ENCODE measurements at places on chromosomes 12 and 14. TPM values are rescaled to one million over a fixed set of nuclear protein-coding genes. Genes with fewer than 3 reads are reported as not detected.

- no peak for DNase-seq
Observed at GRCh38 chr12:132018193-132018916, 68.6 kb downstream of the EP400 start.

GRCh38 chr12:89280833-89281538, 71.3 kb downstream of the DUSP6 start:
- no peak for DNase-seq

- DNase-seq = no peak
Observed at GRCh38 chr14:41392226-41392625, 214.4 kb upstream of the LRFN5 start.

GRCh38 chr12:30263434-30263833, 432.2 kb downstream of the IPO8 start:
- DNase-seq = no peak

GRCh38 chr14:90491221-90491885, 94.5 kb downstream of the CALM1 start:
- no peak for DNase-seq

- DNase-seq = no peak
Observed at GRCh38 chr12:18953505-18953904, 176.0 kb upstream of the PLEKHA5 start.

DNA sequence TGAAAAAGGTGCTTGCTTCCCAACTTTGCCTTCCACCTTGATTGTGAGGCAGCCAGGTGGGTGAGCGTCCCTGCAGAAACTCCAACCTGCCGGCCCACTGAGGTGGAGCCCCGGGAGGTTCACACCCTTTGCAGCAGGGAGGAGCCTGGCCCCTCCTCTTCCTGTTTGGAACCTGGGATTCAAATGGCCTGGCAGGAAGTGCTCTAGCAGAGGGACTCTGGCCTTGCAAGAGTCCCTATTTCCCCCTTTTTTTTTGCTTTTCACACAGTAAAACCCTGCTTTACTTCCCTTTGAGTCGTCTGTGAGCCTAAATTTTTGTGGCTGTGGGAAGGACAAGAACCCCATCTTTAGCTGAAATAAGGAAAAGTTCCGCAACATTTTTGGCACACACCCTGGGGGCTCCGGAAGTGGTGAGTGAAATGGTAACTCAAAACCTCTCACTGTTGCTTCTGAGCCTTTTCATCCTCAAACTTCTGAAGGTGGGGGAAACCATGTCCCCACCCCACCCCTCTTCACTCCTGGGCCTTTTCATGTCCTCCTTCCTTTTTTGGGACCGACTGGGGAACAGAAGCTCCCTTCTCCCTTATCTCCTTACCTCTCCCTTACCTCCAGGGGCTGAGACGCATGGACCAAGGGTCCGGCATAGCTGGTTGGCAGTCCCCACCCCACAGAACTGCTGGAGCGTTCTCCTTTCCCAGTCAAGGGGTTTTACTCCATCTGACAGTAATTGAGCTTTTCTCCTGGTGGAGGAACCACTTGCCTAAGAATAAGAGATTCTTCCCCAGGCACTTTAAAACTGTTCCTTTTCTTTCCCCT, 102.0 kb downstream of the KCNMB4 start:
- no peak for DNase-seq

DNA sequence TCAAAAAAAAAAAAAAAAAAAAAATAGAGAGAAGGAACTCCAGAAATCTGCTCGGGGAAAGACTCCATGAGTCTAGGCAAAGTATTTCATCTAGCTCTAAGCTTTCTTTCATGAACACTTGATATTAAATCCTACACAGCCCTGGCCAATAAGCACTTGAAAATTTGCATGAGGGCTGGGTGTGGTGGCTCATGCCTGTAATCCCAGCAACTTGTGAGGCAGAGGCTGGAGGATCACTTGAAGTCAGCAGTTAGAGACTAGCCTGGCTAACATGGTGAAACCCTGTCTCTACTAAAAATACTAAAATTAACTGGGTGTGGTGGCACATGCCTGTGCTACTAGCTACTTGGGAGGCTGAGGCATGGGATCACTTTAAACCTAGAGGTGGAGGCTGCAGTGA, 13.1 kb upstream of the METAP2 start:
- DNase-seq = no peak

DNA sequence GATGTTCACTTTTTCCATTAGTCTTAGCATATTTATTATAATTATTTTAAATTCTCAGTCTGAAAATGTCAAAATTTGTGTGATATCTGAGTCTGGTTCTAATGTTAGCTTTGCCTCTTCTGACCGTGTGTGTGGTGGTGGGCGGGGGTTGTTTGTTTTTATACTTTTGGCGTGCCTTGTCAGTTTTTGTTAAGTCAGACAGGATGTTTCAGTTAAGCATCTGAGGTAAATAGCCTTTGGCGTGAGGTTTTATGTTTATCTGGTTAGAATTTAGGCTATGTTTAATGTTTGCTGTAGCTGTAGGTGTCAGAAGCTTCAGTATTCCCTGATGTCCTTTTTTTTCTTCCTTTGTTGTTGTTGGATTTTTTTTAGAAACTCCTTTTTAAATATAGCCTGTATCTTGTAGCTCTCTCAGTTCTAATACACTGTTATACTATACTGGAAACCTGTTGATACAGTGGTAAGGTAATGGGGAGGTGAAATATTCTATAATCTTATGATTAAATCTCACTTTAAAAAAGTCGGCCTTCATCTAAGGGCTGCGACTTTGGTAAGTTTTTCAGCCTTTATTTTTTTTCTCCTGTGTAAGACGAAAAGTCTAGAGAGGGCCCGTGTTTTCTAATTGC, 111.6 kb downstream of the SCAF11 start:
- no peak for DNase-seq

DNA sequence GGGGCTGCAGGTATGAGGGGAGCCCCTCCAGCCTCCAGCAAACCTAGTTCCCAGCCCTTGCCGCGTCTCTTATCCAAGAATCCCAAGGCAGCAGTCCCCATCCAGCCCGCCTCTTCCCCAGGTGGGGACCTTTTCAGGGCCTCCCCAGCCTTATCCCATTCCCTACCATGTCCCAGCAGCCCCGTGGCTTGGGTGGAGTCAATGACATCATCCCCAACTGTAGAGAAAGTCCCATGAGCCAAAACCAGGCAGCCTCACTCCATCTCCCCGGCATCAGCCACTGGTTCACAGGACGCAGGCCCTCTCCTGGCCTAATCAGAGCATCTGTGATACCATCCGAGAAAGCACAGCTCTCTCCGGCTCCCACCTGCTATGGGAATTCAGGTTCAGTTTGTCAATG, 131.0 kb downstream of the NCOR2 start:
- no peak for DNase-seq

GRCh38 chr14:55440385-55440784, at the start of gene TBPL2:
TBPL2 (minus strand) TSS chr14:55440616; CDS start chr14:55440449, 167 bp downstream.
- DNase-seq = no peak

DNA sequence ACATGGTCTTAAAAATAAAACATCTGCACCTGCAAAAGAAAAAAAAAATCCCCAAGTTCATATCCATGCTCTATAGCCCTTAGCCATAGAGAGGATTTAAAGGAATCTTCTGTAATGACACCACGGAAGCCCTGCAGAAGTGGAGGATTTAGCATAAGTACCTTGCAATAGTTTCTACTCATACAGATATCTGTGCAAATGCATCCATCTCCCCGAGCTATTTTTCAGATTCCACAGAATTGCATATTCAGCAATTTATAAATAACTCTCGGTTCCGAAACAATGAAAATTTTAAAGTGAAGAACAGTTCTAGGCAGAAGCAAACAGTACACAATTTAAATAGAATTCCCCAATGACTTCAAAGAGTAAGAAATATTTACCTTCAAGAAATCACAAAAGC, 424 bp downstream of the IGF1 start:
- DNase-seq = no peak

- DNase-seq = no peak
Observed at GRCh38 chr12:28535216-28535615, 345.0 kb downstream of the CCDC91 start.

DNA sequence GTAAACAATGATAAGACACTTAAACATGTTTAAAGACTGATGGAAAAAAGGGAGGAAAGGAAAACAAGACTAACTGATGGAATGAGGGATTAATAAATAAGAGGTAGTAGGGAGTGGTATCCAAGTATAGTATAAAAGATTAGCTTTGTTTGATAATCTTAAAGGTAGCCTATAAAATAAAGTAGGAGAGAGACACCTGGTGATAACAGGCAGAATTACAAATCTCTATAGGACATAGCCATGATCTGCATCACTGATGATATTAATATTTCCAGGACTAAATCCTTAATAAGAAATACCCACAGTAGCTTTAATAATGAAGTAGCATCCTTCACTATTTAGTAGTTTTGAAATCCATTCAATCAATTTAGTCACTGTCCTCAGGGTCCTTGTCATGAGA, 30.4 kb downstream of the DLGAP5 start:
- DNase-seq = peak; percentile 8

DNA sequence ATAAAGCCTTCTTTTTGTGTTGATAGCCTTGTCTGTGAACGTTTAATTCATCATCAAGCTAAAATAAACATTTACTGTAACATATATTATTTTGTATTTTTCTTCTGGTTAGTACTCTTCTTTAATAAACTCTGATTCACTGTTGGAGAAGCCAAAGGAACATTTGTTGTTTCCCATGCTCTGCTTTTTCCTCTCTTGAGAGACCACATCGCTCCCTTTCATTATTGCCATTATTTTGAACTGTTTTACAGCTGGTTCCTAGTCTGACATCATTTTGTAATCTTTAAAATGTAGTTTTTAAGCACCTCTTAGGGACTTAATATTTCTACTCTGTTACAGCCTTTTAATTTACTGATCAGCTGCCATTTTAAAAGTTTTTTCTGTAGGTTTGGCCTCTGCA, 301.8 kb downstream of the NPAS3 start:
- DNase-seq = no peak

- no peak for DNase-seq
Observed at GRCh38 chr12:108519558-108519957, 4.5 kb downstream of the FICD start.

DNA sequence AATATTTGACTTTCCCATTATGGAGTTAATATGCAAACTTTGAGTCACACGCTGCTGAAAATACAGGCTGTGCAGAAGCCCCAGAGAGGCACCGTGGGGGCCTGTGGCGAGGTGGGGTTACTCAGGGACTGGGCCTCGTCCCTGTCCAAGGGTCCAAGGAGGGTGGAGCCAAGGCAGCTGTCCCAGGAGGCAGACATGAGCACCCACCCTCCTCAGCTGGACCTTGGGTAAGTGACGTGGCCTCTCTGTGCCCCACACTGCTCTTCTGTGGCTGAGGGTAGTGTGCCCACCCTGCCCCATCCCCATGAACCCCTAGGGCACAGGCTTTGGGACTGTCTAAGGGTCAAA, 39.4 kb downstream of the FAM222A start:
- no peak for DNase-seq

- no peak for DNase-seq
Observed at GRCh38 chr14:84891404-84891803, 638.5 kb upstream of the FLRT2 start.

- no peak for DNase-seq
Observed at GRCh38 chr12:26554332-26554731, 278.7 kb downstream of the ITPR2 start.

GRCh38 chr12:117124421-117125271, 25.4 kb upstream of the TESC start:
- no peak for DNase-seq

GNPTAB gene
- 43.6 TPM for polyA plus RNA-seq

LBHD2 gene
- not detected for polyA plus RNA-seq

ASIC1 gene
- polyA plus RNA-seq = 4.6 TPM

IGFBP6 gene
- 17.6 TPM for polyA plus RNA-seq

PTPRO gene
- polyA plus RNA-seq = 205 TPM

CD4 gene
- 32.1 TPM for polyA plus RNA-seq

EDDM3A gene
- not detected for polyA plus RNA-seq

SLCO1B3 gene
- not detected for polyA plus RNA-seq

FAM234B gene
- polyA plus RNA-seq = 11.4 TPM

SDS gene
- polyA plus RNA-seq = 0.45 TPM

ACSM4 gene
- not detected for polyA plus RNA-seq

LALBA gene
- polyA plus RNA-seq = not detected

ANAPC7 gene
- polyA plus RNA-seq = 84.9 TPM

TESPA1 gene
- polyA plus RNA-seq = 0.30 TPM

CTSG gene
- 0.71 TPM for polyA plus RNA-seq

VRK1 gene
- polyA plus RNA-seq = 25.0 TPM

CIROP gene
- polyA plus RNA-seq = 0.18 TPM
